Activated effector memory CD4-positive, alpha-beta T cell treated with Interleukin-2 at 50 U/mL for 16 hours (primary cell): ENCODE measurements at places on chromosomes 2 and 18.

DNA sequence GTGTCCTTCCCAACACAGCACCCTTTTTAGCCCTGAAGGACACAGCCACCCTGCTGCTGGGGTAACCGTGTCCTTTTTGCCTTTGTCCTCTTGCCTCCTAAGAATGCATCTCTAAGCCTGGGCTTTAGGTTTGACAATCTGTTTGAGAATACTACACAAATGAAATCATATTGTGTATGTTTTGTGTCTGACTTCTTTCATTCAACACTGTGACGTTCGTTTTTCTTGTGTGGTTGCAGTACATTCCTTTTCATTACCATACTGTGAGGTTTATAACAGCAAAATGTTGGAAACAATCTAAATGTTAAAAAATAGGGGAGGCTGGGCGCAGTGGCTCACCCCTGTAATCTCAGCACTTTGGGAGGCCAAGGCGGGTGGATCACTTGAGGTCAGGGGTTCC is 11.2 kb downstream of the ASPRV1 start:
- no peak for DNase-seq

GRCh38 chr2:233013027-233013461 is at the start of gene NGEF:
Gene NGEF, minus strand, starts transcription at chr2:233013256. Its CDS starts 38,366 bp downstream, at chr2:232974890.
- no peak for DNase-seq

GRCh38 chr18:66077066-66077465 is 326.3 kb downstream of the CDH7 start:
- DNase-seq, result no peak

DNA sequence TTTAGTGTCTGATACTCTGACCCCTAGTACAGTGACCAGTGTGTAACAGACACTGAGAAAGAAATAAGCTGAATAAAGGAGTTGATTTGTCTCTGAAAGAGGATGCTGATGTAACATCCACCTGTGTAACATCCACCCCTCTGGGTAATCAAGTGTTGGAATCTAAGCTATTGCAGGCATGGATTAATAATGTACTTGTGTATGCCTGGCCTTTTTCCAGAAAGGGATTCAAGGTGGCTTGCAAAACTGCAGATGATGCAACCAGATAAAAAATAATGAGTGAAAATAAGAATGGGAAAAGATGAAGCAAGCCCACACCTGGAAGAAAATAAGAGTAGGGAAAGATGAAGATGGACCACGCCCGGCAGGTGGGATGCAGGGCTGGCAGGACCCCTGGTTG is 48.2 kb upstream of the FOXI3 start:
- DNase-seq, result no peak

- no peak for DNase-seq
Measured at GRCh38 chr18:55458456-55459203, 129.4 kb downstream of the TCF4 start.

DNA sequence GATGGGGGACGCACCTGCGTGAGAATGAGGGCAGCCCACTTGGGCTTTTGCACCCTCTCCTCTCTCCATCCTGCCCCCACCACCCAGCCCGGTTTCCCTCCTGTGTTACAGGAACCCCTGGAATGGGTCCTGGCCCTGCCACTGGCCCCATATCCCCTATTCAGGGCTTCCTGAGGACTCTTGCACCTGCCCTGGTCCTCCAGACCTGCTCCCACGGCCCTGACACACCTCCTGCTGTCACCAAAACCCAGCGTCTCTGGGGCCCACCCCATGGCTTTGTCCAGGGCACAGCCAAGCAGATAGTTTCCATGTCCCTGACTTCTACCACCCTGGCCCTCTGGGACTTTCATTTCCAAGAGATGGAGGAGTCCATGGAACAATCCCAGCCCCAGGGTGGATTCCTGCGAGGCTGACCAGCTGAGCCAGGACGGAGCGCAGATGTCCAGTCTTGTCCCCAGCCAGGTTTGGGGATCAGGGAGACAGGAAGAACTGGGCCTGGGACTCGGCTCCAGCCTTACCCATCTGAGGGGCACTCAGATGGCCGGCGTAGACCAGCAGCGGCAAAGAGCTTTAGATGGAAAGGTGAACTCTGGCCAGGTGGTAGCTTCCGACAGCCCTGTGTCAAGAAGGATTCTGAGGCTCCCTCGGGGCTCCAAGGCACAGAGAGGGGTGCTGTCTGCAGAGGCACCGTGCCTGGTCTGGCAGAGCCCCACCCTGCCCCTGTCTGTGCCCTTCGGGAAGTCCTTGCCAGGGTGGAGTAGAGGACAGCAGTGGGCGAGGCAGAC is 12.0 kb downstream of the GPR35 start:
- no peak for DNase-seq

DNA sequence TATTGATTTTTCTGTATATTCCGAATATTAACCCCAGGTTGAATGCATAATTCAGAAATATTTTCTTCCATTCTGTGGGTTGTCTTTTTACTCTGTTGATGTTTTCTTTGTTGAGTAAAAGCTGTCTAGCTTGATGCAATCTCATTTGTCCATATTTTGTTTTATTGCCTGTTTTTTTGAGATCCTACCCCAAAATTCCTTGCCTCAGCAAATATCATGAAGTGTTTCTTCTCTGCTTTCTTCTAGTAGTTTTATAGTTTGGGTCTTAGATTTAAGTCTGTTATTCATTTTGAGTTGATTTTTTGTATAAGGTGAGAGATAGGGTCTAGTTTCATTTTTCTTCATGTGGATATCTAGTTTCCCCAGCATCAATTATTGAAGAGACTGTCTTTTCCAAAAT is 467.9 kb upstream of the GCFC2 start:
- no peak for DNase-seq

DNA sequence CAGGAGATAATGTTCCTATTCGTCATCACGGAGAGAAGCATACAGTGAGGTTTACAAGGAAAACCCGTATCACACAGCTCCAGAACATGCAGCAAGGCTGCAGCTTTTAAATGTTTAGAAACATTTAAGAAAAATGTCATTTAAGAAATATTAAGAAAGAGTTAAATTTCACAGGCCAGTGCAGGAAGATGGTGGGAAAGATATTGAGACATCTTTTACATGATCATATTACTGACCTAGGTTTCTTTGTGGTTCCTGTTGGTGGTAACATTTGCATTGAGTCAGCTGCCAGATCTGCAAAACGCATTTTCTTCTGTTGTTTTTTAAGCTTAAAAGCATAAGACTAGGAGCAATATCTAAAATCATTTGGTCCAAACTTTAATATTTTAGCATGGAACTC is 44.9 kb downstream of the CPO start:
- no peak for DNase-seq

- no peak for DNase-seq
Measured at GRCh38 chr2:98180456-98180855, 93.5 kb downstream of the VWA3B start.

- DNase-seq, result no peak
Measured at GRCh38 chr2:56133441-56133840, 50.3 kb upstream of the CCDC85A start.
